ENCODE measurements at places on chromosomes 5 and 9.

- no peak for DNase-seq
These were observed 30.9 kb downstream of the SEMA5A start for GRCh38 chr5:9514968-9515367.

- no peak for DNase-seq
These were observed 947 bp upstream of the MARCHF3 start for GRCh38 chr5:127031147-127031862.

DNA sequence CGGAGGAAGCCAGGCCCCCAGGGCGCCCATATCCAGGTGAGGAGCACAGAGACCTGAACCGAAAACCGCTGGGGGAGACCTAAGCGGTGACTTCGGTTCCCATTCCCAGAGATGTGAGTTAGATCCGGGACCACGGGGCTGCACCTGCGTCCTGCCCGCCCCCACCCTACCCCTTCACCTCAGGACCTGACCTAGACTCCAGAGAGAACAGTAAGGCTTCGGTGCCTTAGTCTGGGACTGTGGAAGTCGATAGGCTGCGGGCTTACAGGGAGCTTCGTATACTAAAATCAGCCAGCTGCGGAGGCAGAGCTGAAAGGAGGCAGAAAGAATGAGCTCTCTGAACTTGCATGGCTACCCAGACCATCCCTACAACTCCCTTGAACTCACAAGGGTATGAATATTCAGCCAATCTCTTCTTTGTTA, 518 bp upstream of the FAM13B start:
- DNase-seq = peak; percentile 17

DNA sequence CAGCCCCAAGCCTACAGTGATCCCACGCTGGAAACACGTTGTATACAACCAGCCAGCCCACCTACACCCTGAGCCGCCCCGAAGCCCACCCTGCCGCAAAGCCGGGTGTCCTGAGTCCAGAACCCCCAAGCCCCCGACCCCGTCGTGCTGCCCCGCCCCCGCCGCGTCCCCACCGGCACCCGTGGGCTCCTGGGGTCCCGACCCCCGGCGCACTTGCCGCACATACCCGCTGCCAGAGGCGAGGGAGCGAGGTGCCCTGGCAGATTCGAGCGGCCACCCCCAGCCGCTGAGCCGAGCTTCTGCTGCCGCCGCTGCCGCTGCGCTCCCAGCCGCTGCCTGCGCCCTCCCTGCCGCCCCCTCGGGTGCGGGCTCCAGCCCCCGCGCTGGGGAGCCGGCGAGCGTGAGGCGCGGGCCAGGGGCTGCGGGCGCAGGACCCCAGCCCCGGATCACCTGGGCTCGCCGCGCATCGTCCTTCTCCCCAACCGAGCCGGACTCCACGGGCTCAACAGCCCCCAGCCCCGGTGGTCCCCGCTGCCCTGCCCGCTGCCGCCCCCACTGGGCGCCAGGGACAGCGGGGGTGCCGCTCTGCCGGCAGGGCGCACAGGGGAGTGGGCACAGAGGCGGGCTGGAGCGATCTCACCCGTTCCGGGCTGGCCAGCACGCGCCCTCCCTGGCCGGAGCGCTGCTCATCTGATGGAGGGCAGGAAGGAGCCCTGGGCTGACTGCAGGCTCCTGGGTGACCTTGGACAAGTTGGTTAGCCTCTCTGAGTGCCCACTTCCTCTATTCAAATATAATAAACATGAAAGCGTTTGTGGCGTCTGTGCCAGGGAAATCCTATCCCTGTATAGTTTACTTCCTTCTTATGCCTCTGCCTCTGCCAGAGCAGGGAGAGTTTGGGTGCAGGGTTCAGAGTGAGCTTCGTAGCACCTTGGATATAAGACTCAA, at the start of gene HTR4:
Gene HTR4, minus strand, starts transcription at position 692 of the 946 bp plus-strand sequence. CDS start 17,513 bp downstream, outside the sequence.
- no peak for DNase-seq

DNA sequence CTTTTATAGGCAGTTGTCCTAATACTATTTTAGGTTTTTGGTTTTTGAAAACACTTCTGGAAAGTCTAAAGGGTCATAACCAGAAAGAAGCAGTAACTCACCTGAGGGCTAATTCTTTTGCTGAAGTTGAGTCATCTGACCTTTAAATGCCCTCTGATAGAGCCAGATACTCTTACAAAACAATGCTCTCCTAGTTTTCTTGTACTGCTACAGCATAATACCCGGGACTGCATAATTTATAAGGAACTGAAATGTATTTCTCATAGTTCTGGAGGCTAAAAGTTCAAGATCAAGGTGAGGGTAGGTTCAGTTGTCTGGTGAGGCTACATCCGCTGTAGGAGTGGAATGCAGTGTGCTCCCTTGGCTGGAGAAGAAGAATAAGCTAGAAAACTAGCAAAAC, 670.3 kb downstream of the TLE4 start:
- no peak for DNase-seq

- peak; percentile 79 for DNase-seq
These were observed 9.8 kb downstream of the LURAP1L start for GRCh38 chr9:12784461-12785259.

GRCh38 chr5:154118385-154118784, 72.1 kb upstream of the GALNT10 start:
- peak; percentile 3 for DNase-seq

DNA sequence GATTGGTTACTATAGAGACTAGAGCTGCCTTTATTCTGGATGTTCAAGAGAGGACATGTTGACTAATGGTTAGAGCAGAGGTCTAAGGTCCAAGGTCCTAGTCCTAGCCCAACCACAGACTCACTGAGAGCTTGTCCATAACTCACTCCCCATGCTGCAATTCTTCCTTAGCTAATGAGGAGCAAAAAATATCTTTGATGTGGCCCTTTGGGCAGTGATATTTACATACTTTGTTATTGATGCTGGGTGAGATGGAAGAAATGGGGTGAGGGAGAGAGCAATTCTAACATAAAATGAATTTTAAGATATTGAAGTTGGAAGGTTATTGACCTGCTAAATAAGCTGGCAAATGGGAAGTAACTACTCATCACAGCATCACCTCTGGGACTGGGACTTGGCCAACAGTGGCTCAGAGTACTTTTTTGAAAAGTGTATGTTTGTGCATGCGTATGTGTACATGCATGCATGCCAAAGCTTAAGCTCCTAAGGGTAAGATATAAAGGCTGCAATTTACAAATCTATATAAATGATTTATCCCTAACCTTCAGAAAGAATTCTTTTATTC, 58.0 kb upstream of the ANKRD55 start:
- no peak for DNase-seq

All from ACHN (cell line).